ENCODE measurements at places on chromosomes 6 and 20.
A peak's percentile ranks its signal among the peaks of the same experiment; 100 is the strongest.

DNA sequence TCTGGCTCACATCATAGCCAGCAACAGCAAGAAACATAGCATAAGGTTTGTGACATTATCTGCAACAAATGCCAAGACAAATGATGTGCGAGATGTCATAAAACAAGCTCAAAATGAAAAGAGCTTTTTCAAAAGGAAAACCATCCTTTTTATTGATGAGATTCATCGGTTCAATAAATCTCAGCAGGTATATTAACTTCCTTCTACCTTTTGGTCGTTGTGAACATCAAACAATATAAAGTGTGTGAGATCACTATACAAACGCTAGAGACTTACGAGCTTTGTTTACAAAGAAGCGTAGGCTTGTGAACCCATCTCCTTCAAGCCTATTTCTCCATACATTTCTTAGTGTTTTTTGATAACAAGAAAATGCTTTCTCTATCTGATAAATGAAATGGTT is 3.5 kb downstream of the WRNIP1 start:
- no peak for DNase-seq

GRCh38 chr6:113650610-113650979 is 206.6 kb upstream of the MARCKS start:
- DNase-seq = no peak

GRCh38 chr6:39289490-39289889 is 24.7 kb downstream of the KCNK17 start:
- no peak for DNase-seq

- peak; percentile 34 for DNase-seq
Measured at GRCh38 chr6:71404145-71404966, 115.7 kb downstream of the OGFRL1 start.

- DNase-seq = no peak
Measured at GRCh38 chr6:77034161-77034560, 429.1 kb downstream of the HTR1B start.

GRCh38 chr6:167267921-167268401 is 23.2 kb upstream of the UNC93A start:
- DNase-seq = no peak

GRCh38 chr20:50900261-50900660 is 31.0 kb downstream of the ADNP start:
- DNase-seq = no peak

GRCh38 chr20:40782043-40782368 is 93.0 kb upstream of the MAFB start:
- no peak for DNase-seq

GRCh38 chr20:11511821-11512220 is 405.9 kb upstream of the BTBD3 start:
- DNase-seq = no peak

- no peak for DNase-seq
Measured at GRCh38 chr20:40275738-40276137, 413.3 kb downstream of the MAFB start.

DNA sequence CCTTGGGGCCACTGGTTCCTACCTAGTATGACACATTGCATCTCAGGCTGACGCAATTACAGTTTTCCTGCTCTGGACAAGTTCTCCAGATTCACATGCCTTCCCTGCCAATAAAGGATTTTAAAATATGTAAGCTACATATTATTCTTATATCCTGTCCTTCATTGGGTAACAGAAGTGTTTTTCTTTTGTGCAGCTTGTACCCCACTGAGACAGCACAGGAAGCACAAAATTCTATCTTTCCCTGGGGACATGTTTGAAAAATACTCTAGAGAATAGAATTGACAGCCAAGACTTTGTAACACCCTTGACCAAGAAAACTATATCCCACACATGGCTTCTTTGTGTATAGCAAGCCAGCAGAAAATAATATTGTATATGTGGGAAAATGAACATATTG is 456.8 kb downstream of the MAFB start:
- DNase-seq = no peak
